ENCODE measurements at places on chromosomes 13 and 19. TPM values are rescaled to one million over a fixed set of nuclear protein-coding genes. Genes with fewer than 3 reads are reported as not detected.

The EID2 gene
- total RNA-seq, result 13.5 TPM

The FCER2 gene
- total RNA-seq, result not detected

GRCh38 chr13:98303858-98304257 is 126.8 kb upstream of the RNF113B start:
- no peak for DNase-seq

The PLVAP gene
- total RNA-seq, result 74.9 TPM
